Stimulated activated CD4-positive, alpha-beta T cell treated with anti-CD3 and anti-CD28 coated beads, Interleukin-1b, Interleukin-23, amount 100 ng/mL, for 24 hours (primary cell): ENCODE measurements at places on chromosomes 7 and 10.

DNA sequence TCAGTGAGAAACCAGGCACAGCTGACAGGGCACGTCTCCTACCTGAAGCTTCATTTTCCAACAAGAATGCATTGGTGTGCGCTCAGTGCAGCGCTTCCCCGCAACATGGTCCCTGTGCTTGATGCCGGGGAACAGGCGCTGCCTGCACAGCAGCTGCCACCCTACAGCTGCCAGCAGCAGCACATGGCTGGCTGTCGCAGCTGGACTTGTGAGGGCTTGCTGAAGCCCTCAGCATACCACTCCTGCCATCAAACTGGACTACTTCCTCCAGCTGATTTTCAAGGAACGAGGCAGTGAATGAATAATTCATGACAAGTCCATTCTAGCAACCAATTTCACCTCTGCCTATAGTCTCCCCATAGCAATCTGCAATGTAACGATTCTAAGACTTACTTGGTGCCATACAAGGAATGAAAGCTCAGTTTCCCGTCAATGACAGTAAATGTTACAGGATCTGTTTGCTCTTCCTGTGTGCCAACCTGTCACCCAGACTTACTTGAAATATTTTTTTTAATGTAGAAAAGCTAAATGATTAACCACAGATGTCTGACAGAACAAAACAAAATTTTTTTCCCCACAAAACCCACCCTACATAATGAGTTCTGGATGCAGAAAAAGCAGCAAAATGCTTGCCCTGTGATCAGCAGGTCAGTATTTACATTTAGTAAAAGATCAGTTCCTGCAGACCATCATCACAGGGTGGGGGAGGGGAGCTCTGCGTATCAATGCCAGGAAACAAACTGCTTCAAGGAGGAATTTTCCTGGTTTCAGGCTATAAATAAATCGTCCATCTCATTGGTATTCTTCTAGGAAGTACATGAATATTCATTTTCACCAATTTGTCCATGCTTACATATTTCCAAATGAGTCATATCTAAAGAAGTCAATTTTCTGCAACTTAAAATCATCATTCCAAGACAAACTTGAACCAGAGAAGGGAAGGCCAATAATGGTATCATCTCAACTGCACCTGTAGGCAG is 140.6 kb downstream of the ALOX5 start:
- no peak for DNase-seq

GRCh38 chr10:43389867-43390266 is 18.4 kb downstream of the FXYD4 start:
- no peak for DNase-seq

- no peak for DNase-seq
Observed at GRCh38 chr7:116071629-116072028, 41.1 kb upstream of the TFEC start.

DNA sequence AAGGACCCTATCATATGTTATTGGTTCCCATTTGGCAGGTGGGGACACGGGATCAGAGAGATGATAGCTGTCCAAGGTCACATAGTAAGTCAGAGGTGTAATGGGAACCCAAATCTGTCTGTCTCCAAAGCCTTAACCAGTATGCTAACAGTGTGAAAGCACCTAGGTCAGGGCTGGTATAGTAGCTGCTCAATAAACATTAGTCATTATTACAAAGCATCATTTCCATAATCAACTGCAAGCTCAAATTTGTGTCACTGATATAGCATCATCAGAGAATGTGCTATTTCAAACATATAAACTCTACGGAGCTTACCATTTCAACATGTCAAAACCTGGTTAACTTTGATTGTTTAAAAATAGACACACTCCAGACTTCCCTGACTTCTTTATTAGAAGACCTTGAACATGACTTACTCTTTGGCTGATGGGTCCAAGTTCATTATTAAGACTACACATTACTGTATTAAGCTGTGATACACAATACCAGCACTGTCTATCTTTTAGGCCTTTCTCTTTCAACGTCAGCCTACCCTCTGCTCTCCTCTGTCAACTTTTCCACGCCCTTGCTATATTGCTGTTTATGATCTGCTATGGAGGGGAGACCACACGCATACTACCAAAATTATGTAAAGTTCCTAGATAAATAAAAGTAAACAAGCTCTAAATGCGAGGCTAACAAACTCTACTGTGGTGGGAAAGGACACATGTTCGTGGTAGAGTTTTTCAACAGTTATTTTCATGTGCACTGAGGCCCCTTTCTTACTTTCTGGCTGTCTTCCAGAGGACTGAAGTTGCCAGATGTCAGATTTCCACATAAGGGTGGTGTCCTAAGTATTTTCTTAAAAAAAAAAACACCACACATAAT is 33.6 kb downstream of the DNMBP start:
- no peak for DNase-seq

- no peak for DNase-seq
Observed at GRCh38 chr7:114921631-114922025, 266 bp upstream of the MDFIC start.

GRCh38 chr10:72426986-72427385 is 72.3 kb upstream of the DNAJB12 start:
- DNase-seq = no peak

GRCh38 chr7:11210374-11210773 is 236.7 kb downstream of the PHF14 start:
- DNase-seq = no peak

DNA sequence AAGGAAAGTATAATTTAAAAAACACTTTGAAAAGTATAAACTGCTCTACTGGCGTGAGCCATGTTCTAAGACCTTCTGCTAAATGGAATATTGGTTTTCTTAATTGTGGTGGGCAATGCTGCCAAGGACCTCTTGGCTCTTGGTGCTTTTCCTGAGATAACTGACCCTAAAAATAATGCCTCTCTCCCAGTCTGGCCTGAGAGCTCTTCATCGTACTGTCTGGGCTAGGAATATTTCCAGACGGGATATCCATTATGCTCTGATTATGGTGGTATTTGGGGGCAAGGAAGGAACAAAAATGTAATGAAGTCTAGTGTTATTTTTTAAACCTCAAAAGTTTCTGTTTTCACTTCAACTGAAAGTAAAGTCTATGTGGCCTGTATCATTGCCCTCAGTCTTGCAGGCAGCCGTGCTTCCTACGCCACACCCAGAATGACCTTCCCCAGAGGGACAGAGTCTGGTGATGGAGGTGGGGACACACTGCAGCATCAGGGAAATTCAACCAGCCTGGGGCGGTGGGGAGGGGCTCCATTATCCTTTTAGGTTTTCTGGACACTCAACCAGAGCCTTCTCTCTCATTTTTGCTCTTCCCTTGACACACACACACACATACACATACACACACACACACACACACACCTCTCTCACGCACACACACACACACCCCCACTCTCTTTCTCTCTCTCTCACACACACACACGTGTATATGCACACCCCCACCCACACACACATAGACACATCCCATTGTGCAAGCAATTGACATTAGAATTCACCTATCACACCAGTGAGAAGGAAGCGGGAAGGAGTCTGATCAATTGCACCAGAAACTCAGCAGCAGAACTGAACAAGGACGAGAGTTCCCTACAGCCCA is 99.6 kb downstream of the LRRC18 start:
- no peak for DNase-seq

DNA sequence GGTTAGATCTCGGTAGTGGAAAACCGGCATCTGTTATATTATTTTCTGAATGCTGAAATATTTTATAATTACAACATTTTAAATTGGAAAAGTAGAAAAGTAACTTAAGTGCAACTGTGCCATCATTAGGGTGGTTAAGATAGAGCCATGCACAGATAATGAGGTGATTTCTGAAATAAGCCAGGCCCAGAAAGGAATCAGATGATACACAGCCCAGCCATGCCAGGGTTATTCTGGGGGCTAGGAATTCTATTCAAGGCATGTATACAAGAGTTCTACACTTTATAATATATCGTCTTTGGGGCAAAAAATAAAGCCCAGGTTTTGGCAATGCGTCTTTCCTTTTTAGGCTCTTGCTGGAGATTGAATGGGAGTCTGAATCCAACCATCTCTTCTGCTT is 128.7 kb downstream of the ITGB8 start:
- no peak for DNase-seq

DNA sequence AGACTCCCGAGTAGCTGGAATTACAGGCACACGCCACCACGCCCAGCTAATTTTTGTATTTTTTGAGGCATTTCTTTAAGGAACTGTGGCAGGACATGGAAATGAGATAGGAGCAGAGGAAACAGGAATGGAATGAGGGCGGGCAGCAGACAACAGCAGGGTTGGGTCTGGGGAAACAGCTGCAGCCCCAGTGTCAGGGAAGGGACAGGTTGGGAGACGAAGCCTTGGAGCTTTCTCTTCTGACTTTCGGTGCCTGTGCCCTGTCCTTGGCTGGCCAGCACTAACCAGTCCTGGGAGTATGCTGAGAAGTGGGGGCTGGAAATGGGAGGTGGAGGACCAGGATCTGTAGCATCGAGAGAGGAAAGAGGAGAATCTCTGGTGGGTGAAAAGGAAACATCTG is 47.4 kb downstream of the ATOH7 start:
- no peak for DNase-seq

GRCh38 chr10:43622038-43622437 is 15.8 kb downstream of the ZNF485 start:
- DNase-seq = no peak

DNA sequence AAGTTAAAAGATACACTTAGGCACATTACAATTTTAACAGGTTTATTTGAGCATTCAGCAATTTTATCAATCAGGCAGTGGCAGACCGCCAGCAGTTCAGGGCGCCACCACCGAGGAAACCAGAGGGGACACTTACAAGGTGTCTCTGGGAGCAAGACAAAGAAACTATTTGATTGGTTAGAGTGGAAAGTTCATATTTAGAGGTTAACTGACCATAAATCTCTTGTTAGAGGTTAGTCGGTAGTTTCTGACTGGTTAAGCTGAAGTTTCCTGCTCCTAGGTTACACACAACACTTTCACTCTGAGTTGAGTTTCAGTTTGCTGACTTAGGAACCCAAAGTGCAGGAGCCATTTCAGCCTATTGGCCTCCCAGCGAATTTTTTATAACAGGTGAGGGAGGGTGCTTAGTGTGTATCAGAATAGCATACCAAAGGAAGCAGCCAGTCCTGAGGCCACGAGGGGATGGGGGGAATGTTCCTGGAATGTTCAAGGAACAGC is 10.8 kb upstream of the PVRIG start:
- no peak for DNase-seq

- DNase-seq = no peak
Observed at GRCh38 chr7:117963264-117964197, 90.3 kb upstream of the CTTNBP2 start.

DNA sequence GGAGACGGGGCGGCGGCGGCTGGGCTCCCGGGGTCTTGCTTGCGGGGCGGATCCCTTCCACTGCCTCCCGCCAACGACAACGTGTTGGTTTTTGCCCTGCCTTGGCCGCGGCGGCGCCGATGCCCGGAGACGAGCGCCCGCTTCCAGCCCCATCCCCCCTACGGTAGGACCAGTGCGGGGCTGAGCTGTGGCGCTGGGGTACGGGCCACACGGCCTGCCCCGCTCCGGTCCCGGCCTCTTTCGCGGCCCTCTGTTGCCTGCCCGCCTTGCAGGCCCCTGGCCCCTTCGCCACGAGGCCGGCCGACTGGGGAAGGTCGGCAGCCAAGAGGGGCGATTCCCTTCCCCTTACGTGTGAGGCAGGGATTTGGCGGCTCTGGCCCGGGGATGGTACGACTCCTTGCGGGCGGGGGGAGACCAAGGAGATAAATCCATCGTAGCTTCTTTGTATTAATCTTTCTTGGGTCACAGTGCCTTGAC is 488 bp downstream of the EIF4H start:
- no peak for DNase-seq

GRCh38 chr7:40015790-40016296 is 65.8 kb downstream of the CDK13 start:
- DNase-seq = no peak

DNA sequence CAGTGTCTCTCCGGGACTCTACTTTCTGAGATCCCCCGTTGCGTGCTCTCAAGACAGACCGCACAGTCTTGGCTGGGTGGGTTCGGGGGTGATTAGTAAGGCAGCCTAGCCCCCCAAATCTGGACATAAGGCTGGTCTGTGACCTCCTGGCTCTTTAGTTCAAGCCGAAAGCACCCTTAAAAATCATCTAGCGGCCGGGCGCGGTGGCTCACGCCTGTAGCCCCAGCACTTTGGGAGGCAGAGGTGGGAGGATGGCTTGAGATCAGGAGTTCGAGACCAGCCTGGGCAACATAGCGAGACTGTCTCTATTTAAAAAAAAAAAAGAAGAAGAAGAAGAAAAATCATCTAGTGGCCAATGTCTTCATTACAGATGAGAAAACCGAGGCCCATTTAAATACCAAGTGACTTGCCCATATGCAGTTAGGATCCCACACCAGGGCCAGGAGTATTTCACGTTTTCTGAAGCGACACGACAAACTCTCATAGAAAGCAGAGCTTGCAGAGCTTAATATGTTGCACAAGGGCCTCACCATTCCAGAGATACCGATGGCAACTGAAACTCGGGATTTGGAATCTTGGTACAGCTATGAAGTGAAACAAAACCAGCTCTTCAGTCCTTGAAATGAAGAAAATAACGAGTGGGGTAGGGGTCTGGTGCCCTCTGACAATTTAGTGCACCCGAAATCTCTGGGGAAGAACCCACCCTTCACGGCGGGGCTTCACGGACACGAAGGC is 703 bp upstream of the HILPDA start:
- DNase-seq = no peak

- DNase-seq = no peak
Observed at GRCh38 chr10:87760195-87760905, 57.7 kb downstream of the ATAD1 start.

- DNase-seq = no peak
Observed at GRCh38 chr10:132563485-132564248, 26.1 kb downstream of the INPP5A start.
